IMR-90 (cell line): ENCODE measurements at places on chromosomes 3 and 15. TPM values are rescaled to one million over a fixed set of nuclear protein-coding genes. Genes with fewer than 3 reads are reported as not detected.

GPR149 gene
- not detected in 2 replicates for total RNA-seq

OSBPL10 gene
- 7.2 and 9.5 TPM in 2 replicates for total RNA-seq

FILIP1L gene
- 19.9 and 21.1 TPM in 2 replicates for total RNA-seq

ABHD10 gene
- total RNA-seq, result 53.9 and 57.2 TPM in 2 replicates

PLXNA1 gene
- total RNA-seq, result 13.6 and 14.4 TPM in 2 replicates

AGBL1 gene
- not detected in 2 replicates for total RNA-seq

PLA1A gene
- total RNA-seq, result not detected in 2 replicates

PYGO1 gene
- total RNA-seq, result 6.6 and 10.0 TPM in 2 replicates

GCNT3 gene
- not detected in 2 replicates for total RNA-seq

B3GNT5 gene
- total RNA-seq, result 3.4 and 4.4 TPM in 2 replicates

CSTA gene
- not detected in 2 replicates for total RNA-seq

ZIC1 gene
- total RNA-seq, result not detected in 2 replicates

KLHL6 gene
- total RNA-seq, result not detected in 2 replicates

CCDC9B gene
- 19.7 and 30.0 TPM in 2 replicates for total RNA-seq

CSPG4 gene
- total RNA-seq, result 12.4 and 14.7 TPM in 2 replicates

VILL gene
- total RNA-seq, result 2.3 and 2.5 TPM in 2 replicates

FAM107A gene
- not detected in 2 replicates for total RNA-seq

MITF gene
- 13.3 and 16.7 TPM in 2 replicates for total RNA-seq

LYZL4 gene
- total RNA-seq, result not detected in 2 replicates

ANKUB1 gene
- not detected in 2 replicates for total RNA-seq

AADACL2 gene
- not detected in 2 replicates for total RNA-seq

PSTPIP1 gene
- total RNA-seq, result 0.36 and 0.56 TPM in 2 replicates

MOBP gene
- not detected in 2 replicates for total RNA-seq

IL20RB gene
- total RNA-seq, result 0.56 and 0.72 TPM in 2 replicates

PRICKLE2 gene
- total RNA-seq, result 14.2 and 16.7 TPM in 2 replicates

PLOD2 gene
- 117 and 225 TPM in 2 replicates for total RNA-seq

UBAP1L gene
- 0.28 and 0.36 TPM in 2 replicates for total RNA-seq

PIK3CB gene
- total RNA-seq, result 6.3 and 7.5 TPM in 2 replicates

GABRR3 gene
- total RNA-seq, result not detected in 2 replicates

CHL1 gene
- total RNA-seq, result 1.6 and 2.2 TPM in 2 replicates

DPH6 gene
- total RNA-seq, result 8.1 and 21.4 TPM in 2 replicates

CCNB2 gene
- 52.5 and 57.2 TPM in 2 replicates for total RNA-seq

TRIM42 gene
- not detected in 2 replicates for total RNA-seq

MCF2L2 gene
- total RNA-seq, result under 0.01 TPM in 1 of 2 replicates, not detected in the other

BFSP2 gene
- total RNA-seq, result not detected in 2 replicates

FSTL1 gene
- total RNA-seq, result 1,097 and 1,642 TPM in 2 replicates

VIPR1 gene
- total RNA-seq, result not detected in 2 replicates

ACKR4 gene
- 0.18 TPM in 1 of 2 replicates, not detected in the other for total RNA-seq

ST8SIA2 gene
- total RNA-seq, result not detected in 2 replicates

ROPN1 gene
- total RNA-seq, result 0.18 TPM in 1 of 2 replicates, not detected in the other

DUOXA1 gene
- total RNA-seq, result not detected in 2 replicates

TNFAIP8L3 gene
- total RNA-seq, result 0.83 and 0.90 TPM in 2 replicates
